ENCODE measurements at places on chromosomes 2 and 18.

GRCh38 chr2:110994250-110994961 lies 126.3 kb upstream of the BCL2L11 start:
- DNase-seq = no peak

- DNase-seq = no peak
These were observed 649.8 kb downstream of the ARHGAP15 start for GRCh38 chr2:143779021-143779420.

- no peak for DNase-seq
These were observed 787.9 kb upstream of the RAB6C start for GRCh38 chr2:129191530-129191929.

DNA sequence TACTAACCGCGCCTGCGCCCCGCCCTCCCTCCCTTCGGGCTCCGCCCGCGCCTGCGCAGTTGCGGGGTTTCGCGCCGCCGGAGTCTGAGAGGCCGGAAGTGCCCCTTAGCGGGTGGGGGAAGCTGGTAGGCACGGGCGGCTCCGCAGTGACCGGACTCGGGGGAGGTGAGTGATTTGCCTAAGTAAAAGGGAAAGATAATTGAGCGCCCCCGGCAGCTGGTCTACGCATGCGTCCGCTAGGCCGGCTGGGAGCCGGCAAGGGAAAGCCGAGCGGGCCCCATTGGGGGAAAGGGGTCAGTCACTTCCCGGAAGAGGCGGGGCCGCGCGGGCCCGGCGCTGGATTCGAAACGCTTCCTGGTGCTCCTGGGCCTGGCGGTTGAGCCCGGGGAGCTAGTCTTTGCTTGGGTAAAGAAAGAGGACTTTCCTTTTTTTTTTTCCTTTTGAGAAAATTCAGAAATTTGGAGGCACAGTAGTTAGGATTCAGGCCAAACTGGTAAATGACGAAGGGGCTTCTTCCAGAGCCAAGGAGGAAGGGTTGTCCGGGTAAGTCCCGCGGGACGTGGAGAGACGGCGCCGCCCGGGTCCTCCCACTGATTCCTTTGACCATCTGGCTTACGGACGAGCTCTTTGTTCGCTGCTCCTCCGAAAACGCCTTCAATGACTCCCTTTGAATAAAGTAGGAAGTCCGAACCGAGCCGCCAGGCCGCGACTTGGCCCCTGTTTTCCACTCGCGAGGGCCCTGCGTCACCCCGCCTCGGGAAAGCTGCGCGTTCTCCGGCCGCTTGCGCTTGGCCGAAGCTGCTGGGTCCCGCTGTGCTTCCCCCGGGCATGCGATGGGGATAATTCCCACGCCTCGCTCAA lies at the start of the genes GEN1 and SMC6:
Gene GEN1 (plus strand): TSS at position 336 of the 861 bp plus-strand sequence. CDS start 5,806 bp downstream, outside the sequence.
Gene SMC6 (minus strand): TSS at position 8 of the 861 bp plus-strand sequence. CDS start 7,864 bp downstream, outside the sequence.
- DNase-seq = peak; percentile 81

DNA sequence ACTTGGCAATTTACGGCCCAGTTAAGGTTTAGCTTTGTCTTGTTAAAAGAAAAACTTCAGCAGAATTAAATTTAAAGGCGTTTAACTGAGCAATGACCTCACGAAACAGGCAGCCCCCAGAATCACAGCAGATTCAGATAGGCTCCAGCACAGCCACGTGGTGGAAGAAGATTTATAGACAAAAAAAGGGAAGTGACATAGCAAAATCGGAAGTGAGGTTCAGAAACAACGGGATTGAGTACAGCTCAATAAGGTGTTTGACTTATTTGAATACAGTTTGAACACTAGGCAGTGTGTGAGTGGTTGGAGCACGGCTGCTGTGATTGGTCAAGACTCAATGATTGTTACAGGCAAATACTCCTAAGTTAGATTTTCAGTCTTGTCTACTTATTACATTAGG lies 79.8 kb downstream of the MOGAT1 start:
- no peak for DNase-seq

GRCh38 chr2:207217442-207217841 lies 51.7 kb upstream of the KLF7 start:
- DNase-seq = no peak

GRCh38 chr18:56715121-56715520 lies 64.0 kb downstream of the WDR7 start:
- DNase-seq = no peak

- DNase-seq = no peak
These were observed 61.8 kb upstream of the STK17B start for GRCh38 chr2:196233021-196233804.

DNA sequence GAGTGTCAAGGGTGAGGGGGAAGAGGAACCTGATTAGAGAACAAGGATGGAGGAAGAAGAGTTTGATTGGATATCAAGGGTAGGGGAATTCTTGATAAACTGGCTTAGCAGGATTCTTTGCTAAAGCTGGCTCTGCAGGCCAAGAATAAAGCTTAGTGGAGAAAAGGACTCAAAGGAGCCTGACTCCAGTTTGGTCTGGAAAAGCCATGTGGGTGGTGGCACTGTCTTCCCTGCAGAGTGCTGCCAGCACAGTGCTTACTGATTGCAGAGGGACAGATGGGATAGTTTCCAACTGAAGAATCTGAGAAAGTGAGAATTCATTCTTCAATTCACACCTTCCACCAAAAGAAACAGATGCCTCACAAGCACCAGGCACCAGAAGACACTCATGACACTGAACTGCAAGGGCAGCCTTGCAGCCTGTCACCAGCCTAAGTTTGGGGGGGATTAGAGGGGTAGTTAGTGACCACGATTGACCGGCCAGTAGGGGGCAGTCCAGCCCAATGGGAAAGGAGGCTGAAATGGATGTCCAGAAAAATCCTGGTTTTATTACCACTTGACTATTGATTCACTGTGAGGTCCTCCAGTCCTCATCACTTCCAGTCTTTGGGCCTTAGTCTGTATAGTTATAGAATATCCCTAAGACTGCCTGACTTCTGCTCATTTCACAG lies 334.5 kb downstream of the SMAD2 start:
- no peak for DNase-seq

- no peak for DNase-seq
These were observed 23.8 kb downstream of the SMAD4 start for GRCh38 chr18:51053814-51054213.

DNA sequence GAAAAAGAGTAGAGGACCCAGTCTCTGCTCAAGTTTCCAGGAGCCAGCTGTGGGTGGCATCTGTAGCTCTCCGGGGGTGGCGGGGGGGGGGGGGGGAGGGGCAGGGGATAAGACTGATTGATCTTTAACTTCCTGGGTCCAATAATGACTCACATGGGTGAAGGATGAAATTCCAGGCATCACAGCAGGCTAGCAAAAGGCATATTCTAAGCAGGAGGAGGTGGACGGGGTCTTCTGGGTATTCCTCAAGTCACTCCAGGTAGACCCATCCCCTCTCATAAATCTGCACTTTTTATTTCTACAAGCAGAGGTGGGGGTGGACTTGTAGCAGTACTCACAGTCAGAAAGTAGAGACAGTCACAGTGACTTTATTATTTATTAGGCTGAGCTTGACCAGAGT lies 85.5 kb upstream of the TMEM247 start:
- DNase-seq = no peak

DNA sequence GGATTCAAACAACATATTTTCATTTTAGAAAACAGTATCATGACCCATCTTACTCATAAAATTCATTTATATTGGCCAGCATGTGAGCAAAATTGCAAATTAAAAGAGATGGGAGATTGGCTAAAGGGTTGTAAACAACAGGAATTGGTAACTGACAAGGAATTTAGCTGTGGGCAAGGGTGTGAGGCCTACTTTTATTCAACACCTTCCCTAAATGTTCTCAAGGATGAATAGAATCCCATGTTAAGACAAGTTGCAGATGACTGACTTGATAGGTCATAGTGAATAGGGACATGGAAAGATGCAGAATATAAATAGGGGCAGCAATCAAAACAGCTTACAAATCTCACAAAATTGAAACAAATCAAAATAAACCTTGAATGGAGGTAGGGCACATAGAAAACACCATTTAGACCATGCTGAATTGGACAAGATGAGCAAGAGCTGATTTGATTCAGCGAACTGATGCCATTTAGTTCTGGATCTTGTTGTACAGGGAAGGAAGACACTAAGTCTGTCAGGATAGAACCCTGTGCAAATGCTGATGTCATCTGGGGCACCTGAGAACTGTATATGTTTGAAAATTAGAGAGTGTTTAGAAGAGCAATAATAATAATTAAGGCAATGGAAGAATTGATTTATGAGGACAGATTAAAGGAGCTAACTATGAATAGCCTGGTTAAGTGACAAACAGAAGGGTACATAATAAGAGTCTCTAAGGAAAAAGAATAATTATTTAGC lies 509.7 kb downstream of the ZEB2 start:
- DNase-seq = no peak

DNA sequence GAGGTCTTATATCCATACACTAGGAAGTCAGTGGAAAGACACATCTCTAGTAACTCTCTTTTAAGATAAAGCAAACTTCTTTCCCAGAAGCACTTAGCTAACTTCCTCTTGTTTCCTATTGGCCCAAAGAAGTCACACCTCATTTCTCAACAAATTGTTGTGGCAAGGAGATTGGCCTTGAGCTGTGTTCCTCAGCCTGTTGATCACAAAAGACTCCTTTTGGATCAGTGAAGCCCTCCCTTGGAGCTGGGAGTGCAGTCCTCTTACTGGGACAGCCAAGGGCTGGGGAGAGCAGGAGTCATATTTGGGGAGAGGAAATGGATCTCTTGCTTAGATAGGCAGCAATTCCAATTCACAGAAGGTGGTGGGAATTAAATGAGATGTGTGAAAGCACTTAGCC lies 51.2 kb upstream of the DAPL1 start:
- no peak for DNase-seq
